Fibroblast of mammary gland (primary cell): ENCODE measurements at places on chromosomes 7 and 10.

GRCh38 chr10:3118641-3119091 is 51.3 kb downstream of the PFKP start:
- no peak for DNase-seq

- peak; percentile 89 for DNase-seq
Observed at GRCh38 chr10:77531441-77532001, 106.1 kb downstream of the KCNMA1 start.

DNA sequence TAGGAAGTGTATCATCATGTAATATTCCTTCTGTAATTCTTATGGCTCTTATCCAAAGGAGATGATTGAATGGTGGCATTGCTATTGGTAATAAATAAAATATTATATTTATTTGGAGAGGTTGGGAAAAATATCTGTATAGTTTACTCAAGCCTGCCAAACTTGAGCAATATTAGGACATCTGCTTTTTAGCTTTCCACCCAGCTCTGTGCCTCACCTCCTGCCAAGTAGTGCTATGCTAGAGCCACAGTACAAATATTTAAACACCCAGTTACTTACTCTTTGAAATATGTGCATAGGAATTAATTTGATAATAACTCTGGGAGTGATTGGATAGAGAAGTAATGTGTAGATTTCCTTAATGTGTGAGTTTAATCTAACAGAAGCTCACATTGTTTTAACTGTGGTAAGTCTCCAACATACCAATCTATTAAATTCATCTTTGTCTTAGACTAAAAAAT is 129.2 kb downstream of the BBS9 start:
- peak; percentile 25 for DNase-seq

DNA sequence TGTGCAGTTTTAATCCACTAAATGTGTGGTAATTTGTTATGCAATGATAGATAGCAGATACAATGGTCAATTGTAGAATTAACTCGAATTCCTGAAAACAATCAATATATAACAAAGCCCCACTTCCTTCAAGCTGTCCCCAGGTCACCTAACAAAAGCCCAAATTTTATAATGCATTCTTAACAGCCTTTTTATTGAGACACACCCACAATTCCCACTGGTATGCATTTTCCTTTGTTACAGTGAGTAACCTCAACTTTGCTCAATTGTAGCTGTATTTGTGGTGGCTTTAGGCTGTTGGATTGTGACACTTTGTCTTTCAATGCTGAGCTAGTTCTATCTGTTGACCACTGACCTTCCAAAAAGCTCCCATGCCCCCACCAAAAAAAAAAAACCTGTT is 279.8 kb upstream of the CACNA2D1 start:
- no peak for DNase-seq

- peak; percentile 15 for DNase-seq
Observed at GRCh38 chr7:115707258-115708012, 323.1 kb downstream of the TFEC start.

DNA sequence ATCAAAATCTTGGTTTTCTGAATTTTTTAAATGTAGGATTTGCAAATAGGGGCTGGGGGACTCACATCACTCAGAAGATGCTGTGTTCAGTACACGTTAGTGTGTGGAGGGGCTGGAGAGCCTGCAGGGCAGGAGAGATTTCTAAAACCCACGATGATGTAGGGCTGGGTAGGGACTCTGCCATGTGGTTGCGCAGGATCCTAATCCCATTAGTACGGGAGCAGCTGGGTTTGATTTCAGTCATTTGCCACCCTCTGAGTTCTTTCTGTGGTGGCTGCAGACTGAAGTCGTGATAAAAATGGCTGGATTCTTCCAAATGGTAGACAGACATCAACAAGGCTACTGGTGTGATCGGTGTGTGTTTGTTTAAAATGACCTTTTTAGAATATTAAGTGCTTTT is 14.2 kb upstream of the GET4 start:
- DNase-seq: no peak

DNA sequence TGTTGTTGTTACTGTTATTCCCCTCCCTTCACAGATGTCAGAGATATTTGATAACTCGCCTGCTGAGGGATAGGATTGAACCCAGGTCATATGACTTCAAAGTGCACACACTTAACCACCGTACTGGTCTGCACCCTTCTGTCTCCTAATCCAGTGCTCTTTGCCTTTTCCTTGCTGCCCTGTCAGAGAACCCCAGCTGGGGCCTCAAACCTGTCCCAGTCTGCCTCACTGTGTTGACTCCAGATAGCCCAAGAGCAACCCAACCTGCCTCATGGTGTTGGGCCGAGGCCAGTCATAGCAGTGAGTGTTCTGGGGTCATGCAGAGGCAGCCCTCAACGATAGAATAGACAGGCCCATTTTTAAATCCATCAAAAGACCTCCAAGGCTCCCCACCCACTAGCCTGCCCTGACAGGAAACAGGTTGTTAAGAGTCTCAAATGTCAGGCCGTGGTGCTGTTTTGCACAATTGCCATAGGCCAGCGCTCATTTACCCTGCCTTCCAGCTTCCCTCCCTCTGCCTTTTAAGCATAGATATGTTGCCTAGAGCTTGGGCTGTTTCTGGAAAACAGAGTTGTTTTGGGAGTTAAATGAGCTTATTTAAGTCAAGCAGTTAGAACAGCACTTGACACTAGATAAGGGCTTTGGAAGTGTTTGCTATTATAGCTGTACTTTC is 37.0 kb upstream of the PDCD4 start:
- DNase-seq: no peak

DNA sequence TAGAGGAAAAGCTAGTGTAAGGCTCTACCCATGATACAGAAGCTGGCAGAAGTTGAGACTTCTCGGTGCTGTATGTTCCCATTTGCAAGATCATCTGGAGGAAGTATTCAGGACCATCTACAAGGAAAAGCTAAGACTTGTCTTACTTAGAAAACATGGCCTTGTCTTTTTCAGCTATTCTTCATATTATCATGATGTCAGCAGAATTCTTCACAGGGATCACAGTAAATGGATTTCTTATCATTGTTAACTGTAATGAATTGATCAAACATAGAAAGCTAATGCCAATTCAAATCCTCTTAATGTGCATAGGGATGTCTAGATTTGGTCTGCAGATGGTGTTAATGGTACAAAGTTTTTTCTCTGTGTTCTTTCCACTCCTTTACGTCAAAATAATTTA is 79.6 kb upstream of the SCIN start:
- DNase-seq: no peak

- DNase-seq: peak; percentile 87
Observed at GRCh38 chr10:60816628-60817397, 38.5 kb downstream of the CDK1 start.

GRCh38 chr10:119413093-119413453 is 129.4 kb downstream of the RGS10 start:
- peak; percentile 73 for DNase-seq

- DNase-seq: no peak
Observed at GRCh38 chr7:44967571-44968446, 11.0 kb downstream of the MYO1G start.
